Effector CD8-positive, alpha-beta T cell (primary cell): ENCODE measurements at places on chromosomes 4 and X.

DNA sequence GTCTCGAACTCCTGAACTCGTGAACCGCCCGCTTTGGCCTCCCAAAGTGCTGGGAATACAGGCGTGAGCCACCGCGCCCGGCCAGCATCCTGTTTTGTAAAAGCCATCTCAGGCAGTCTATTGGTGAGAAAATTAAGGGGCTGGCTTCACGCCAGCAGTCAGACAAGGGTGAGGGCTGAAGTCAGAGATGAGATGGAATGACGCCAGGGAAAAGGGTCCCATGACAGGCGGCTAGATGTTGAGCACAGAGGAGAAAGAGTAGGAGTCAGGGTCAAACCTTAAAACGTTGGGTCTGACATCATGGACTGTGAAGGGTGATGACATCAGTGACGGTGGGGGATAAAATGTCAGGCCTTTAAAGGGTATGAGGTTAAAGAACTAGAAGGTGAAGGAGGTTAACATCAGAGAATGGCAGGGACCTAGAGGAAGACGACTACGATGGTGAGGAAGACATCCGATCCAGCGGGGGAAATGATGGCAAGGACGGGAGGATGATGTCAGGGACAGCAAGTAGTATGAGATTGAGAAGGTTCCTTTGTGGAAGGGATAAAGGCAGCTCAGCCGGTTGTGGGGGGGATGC is 504 bp upstream of the RBM3 start:
- DNase-seq = no peak

DNA sequence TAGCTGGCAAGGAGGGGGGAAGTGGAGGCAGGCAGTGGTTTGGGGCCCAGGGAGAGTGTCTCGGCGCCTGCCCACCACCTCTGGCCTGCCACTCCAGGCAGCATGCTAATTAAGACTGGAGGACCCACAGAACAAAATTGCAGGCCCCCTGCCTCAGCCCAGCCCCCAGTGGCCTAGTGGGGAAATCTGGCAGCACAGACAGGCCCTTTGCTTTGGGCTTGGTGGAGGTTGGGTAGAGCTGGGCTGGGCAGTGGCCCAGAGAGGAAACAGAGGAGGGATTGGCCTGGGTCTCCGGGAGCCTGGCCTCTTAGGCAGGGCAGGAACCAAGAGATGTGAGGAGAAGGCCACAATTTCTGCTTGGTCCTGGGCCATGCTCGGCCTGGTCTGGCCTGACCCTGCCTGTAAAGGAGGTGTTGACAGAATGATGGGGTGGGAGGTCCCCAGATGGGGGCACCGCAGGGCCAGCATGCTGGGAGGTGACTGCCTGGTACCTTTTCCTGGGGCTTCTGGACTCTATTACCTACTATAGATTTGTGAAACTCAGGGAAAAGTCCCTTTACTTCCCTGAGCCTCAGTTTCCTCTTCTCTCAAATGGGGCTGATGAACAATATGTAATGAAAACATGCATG is 92.4 kb upstream of the PJA1 start:
- DNase-seq = no peak

DNA sequence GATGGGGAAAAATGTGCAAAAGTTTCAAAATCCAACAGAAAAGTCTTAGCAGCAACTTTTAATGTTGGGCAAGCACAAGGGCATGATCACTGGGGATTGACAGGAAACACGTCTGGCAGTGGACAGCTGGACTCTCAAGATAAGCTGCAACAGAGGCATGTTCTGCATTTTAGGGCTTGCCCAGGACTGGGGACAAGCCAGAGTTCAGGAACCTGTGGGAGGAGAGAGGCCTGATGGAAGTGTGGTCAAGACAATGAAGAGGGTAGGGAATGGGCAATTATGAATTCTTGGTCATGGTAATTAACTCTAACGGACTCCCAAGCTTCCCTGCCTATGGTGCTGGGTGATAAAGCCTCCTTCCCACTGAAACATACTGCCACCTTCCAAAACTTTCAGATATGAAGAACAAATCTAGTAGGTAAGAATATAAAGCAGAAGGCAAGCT is 48.4 kb downstream of the ANXA3 start:
- no peak for DNase-seq

GRCh38 chrX:13485167-13485566 is 84.2 kb upstream of the EGFL6 start:
- no peak for DNase-seq

- DNase-seq = no peak
These were observed 225.0 kb upstream of the PUDP start for GRCh38 chrX:7372825-7373525.

DNA sequence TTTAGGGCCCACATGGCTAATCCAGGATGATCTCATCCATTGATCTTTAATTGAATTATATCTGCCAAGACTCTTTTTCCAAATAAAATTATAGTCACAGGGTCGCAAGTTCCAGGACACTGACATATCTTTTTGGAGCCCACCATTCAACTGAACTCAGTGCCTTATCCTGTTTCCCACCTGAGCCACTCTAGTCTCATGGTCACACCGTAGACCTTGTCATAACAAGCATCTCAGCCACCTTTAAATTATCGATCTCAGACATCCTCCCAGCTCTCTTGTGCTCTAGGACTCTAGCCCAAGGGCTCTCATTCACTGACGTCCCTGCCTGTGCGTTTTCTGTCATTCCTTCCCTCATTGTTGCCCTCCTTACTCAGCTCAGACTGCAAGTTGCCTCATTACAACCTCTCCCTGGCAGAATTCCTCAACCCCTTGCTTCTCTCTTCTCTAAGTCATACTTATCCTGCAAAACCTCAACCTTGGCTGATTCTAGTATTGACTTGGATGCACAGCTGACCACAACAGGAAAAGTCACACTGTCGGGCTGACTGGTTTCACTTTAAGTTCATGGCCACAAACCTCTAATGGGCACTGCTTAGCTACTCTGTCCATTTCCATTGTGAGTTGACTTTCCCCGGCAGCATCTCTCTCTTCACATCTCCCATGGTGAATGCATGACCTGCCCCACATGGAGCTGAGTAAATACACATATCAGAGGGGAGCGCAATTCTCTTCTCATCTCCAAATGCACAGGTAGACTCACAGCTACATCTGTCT is 91.0 kb upstream of the TRIM2 start:
- no peak for DNase-seq

DNA sequence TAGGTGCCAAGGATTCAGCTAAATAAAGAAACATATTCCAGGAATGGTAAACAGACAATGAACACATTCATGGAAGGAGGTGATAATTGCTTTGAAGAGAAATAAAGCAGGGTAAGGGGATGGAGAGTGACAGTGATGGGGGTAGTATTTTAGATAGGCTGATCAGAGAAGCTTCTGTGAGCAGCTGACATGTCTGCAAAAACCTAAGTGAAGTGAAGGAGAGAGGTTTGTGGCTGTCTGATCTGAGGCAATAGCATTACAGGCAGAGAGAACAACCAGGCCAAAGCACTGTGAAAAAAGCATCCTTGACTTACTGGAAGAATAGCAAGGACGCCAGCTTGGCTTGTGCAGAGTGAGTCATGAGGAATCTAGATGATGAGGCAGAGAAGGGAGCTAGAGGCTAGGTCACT is 271.9 kb upstream of the GATB start:
- no peak for DNase-seq

DNA sequence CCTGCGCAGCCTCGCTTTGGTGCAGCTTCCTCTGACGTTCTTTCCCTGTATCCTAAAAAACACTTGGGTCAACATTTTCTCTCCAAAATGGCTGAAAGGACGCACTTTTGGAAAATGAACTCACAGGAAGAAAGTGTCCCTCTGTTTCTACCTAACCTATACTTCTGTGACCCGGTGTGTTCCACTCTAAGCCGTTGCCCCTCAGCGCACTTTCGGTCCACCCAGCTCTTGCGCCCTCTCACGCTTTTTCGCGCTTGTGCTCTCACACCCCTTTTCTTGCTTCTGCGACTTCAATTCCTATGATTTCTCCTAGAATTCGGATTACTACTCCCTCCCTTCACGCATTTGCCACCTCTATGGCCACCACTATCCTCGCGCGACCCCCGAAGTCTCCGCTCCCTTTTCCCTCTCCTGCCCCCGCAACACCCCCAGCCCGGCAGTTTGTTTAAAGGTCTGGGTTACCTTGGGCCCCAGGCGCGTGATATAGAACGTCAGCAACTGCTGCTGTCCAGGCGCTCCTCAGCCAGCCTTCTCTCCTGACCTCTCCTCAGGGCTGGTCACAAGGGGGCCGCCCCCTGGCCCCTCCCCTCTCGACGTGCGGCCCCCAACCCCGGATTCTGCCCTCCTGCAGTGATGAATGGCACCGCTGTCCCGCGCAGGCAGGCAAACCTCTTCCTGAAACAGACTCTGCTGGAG is at the start of gene USP51:
Gene USP51, minus strand, starts transcription at position 535 of the 696 bp plus-strand sequence. CDS start 909 bp downstream, outside the sequence.
- no peak for DNase-seq

DNA sequence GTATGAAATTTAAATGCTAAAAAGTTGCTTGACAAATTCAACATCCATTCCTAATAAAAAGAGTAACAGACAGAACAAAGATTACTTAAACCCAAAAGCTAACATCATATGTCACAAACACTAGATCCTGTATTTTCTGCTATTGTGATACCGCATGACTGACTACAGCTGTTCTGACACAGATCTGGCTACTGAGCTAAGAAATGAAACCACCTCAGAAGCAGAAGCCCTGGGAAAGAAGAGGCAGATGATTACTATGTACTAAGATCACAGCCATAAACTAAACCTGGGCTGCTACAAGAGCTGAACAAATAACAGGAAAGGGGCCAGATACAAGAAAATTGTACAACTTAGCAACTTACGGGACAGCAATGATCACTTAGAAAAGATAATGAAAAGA is 9.4 kb downstream of the LETM1 start:
- no peak for DNase-seq

- no peak for DNase-seq
These were observed 316.7 kb upstream of the SLC7A11 start for GRCh38 chr4:138558886-138559285.

DNA sequence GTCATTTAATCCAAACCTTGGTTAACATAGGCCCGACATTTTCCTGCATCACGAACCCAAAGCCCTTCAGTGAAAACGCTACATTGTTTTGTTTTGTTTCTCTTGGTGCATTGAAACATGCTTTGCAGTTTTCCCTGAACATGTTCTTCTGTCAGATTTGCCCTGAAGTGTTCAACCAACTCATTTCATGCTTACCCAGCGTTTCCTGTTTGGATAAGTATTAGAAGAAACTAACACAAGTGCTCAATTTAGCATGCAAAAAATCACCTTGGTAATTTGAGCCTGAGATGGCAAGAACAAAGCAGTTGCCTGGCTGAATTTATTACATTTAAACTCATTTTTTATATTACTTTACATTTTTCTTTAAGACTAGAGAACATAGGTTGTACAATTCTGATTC is 160.1 kb upstream of the VCX3A start:
- no peak for DNase-seq

DNA sequence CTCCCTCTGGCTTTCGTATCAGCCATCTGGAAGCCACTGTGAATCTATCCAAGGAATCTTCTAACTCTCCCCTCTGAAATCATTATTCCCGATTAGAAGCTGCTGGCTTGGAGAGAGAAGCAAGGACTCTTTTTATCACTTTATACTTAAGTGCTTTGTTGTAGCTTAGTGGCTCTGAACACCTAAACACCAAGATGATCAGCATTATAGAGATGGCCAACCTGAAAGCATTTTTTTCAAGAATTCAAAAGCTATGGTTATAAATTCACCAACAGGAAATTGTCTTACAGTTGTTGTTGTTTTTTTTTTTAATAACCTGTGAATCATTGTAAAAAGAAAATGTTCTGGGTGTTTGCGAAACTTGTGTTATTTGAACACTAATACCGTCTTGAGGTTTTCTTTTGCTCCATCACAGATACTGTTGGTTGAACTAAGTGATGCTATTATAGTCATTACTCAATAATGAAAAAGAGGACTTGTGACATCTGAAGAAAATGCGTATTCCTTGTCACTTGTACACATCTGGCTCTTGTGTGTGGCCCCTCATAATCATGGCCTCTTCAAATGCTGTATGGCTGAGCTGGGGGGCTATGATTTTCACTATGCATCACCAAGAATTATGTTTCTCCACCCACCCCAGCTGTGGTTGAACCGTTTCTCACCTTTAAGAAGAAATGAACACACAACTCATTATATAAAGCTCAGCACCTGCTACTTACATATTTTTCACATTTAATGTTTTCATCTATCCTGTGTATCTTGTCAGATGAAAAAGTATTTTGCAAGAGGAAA is 11.8 kb upstream of the SMIM43 start:
- DNase-seq = no peak

GRCh38 chrX:44422631-44423030 is 79.2 kb upstream of the EFHC2 start:
- DNase-seq = no peak

DNA sequence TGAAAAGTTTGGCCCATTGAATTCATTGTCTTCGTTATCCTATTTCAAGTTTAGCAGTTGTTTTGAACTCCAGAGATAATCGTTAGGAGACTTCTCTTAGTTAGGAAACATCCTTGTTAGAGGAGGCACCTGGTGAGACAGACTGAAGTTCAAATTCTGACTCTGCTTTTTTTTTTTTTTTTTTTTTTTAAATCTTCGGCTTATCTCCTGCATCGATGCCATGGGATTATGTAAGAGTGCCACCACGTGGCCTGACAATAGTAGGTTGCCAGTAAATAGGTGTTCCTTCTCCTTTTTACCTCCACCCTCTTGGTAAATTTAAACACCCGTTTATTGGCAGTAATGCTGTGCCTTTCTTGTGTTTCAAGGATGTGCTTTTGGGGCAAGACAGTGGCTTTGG is 149.3 kb downstream of the SOWAHB start:
- no peak for DNase-seq

DNA sequence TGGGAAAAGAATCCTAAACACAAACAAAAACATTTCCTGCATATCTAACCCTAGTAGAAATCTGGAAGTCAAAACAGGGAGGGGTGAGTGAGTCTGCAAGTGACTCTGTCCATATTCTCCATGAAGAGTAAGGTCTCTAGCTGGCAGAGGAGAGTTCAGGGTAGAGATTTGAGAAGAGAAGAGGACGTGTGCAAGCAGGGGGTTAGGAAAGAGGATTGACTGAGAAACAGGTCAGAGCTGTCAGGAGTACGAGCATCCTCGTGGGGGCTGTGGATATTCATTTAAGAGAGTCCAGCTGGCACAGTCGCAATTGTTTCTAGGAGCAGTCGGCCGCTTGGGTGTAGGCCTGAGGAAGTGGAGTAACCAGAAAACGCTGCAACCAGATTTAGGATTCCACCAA is 27.9 kb downstream of the PROM1 start:
- DNase-seq = no peak

GRCh38 chrX:153456161-153456560 is 10.3 kb upstream of the TREX2 start:
- DNase-seq = no peak

GRCh38 chrX:44280116-44280515 is 63.4 kb downstream of the EFHC2 start:
- no peak for DNase-seq

DNA sequence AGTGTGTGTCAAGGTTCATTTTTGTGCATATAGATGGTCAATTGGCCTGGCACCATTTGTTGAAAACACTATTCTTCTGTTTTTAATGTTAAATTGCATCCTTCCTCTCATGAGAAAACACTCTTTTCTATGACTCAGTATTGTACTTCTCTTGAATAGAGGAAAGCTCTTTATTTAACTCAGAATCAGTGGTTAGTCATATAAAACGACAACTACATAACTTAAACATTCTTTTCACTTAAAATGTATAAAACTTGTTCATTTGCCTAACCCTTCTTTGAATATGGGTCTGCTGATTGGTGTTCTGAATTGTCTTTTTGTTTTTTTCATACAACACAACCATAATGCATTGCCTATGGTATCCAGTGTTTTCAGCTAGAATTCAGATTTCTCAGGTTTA is 17.2 kb upstream of the MRPL1 start:
- no peak for DNase-seq
